ENCODE measurements at places on chromosomes 16 and 17.

- DNase-seq: no peak
Observed at GRCh38 chr16:65704866-65705265, 583.0 kb upstream of the CDH11 start.

DNA sequence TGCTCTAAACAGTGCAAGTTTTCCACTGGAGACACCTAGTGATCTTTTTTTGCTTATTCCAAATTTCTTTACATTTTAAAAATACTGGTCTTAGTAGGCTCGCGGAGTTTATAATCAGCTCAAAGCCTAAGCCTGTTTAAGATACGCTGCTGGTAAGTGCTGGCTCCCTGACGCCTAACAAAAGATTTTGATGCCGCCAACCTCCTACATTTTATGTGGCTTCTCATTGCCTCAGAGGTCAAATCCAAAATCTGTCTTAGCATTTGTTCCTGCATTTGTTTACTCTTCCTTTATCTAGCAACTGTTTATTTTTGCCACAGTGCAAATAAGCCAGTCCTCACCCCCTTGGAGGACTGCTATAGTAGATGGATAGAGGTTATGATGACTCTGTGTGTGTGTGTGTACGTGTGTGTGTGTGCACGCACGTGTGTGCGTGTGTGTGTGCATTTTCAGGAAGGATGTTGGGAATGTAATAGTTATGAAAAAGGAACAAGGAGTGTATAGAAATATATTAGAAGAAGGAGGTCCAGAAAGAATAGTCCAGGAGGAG is 24.8 kb downstream of the HS3ST3B1 start:
- no peak for DNase-seq

DNA sequence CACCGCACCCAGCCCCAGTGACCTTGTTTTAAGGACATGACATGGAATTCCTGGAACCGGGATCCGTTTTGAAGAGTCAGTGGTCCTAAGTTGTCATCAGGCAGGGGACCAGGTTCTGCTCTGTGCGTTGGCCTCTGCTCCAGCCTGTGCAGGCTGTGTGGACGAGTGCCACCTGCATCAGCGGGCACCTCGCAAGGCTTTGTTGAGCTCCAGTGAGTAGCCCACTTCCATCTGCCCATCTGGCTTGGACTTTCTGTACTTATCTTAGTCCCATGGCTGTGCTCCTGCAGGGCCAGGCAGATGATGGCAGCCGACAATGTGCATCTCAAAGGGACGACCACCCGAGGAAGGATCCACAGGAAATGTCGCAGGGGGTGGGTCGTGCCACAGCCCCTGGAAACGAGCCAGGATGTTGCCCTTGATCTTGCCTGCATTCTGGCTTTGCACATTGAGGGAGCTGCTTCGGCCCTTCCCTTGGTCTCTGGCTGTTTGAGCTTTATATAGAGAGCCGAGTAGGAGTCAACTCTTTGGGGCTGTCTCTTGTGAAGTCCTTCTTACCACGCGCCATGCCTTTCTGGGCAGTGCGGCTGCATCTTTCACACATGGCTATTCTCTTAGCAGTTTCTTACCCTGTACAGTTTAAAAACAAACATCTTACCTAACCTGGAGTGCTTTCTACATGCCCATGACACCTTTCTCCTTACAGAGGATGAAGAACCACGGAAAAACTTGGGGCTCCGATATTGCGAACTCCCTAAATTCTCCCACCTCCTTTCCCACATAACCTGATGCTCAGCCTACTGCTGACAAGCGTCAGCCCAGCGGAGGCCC is 18.3 kb downstream of the KIAA0513 start:
- DNase-seq: no peak

- DNase-seq: no peak
Observed at GRCh38 chr16:89401641-89402445, 88.5 kb downstream of the ANKRD11 start.

- DNase-seq: no peak
Observed at GRCh38 chr16:54490112-54490488, 203.5 kb upstream of the IRX3 start.

- DNase-seq: no peak
Observed at GRCh38 chr16:3946604-3947180, 66.2 kb upstream of the CREBBP start.

DNA sequence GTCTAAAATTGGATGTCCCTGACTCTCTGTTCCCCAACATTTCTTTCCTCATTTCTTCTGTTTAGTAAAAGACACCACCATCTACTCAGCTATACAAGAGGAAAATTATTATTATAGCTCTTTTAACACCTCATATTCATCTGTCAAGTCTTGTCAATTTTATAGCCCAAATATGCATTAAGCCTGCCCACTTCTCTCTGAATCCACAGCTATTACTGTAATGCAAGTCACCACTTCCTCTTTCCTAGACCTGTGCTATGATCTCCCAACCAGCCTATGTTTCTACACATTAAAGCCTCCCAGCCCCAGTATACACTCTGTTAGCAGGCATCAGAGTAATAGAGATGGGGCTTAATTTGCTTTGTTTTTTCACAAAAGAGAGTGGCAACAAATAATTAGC is 252.9 kb downstream of the GRIN2A start:
- DNase-seq: no peak

DNA sequence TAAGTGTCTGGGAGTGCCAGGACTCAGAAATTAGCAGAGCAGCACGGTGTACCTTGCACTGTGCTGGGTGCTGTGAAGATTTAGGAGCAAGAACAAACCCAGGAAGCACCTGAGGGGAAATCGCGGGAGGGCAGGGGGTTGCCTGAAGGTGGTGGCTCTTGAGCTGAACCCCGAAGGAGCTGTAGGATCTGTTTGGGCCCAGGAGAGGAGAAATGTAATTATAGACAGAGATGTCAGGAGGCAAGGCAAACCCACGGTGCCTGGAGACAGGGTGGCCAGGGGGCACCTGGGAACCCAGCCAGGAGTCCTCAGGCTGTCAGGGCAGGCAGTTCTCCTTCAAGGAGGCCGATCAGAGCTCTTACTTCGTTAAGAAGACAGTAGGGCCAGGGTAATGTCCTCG is 109.1 kb downstream of the C16orf78 start:
- no peak for DNase-seq

GRCh38 chr16:84714028-84714427 is 14.2 kb downstream of the USP10 start:
- DNase-seq: no peak

- no peak for DNase-seq
Observed at GRCh38 chr16:49342336-49343265, 31.0 kb upstream of the C16orf78 start.

DNA sequence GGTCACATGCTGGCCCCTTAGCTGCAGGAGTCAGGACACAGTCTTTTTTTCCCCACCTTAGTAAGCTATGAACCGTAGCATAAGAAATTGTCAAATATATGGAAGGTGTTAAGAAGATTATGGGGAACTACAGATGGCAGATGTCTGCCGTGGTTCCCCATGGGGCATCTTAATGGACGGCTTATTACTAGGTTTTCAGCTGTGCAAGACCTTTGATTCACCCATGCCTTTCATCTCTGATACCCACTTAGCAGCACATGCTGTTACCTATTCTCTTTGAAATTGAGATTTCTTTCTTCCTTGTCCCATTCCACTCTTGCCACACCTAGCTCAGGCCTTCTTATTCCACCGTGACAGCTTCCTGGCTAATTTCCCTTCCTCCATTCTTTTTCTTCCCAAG is 70.7 kb downstream of the RPTOR start:
- DNase-seq: no peak

DNA sequence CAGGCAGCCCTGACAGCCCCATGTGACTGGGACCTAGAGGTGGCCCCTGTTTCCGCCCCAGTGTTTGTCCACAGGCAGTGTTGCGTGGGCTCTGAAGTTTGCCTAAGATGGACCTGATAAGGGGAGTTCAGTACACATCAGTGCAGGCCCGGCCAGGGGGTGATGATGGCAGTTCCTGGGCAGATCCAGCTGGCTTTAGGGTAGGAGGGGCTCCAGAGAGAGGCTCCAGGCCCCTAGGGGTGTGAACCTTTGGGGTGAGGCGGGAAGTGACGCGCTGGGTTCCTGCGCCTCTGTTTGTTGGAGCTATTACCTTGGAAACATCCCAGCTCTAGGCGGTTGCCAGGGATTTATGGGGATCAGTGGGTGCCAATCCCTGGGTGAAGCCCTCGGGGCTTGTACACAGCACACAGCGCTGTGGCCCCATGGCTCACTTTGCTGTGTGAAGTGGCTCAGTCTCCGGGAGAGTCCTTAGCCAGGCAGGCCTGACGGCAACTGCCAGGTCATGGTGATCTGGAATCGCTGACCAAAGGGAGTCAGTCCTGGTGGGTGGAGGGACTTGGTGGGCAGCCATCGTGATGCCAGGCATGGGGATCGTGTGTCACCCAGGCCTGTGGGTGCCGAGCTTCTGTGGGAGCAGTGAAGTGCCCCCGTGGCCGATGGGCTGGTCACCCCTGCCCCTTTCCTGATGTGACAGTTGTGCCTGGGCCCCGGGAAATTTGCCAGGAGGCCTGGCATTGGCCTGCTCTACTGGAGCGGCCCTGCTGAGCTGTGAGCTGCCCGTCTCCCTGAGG is 146.1 kb downstream of the SEC14L1 start:
- no peak for DNase-seq

- no peak for DNase-seq
Observed at GRCh38 chr17:38761612-38762011, 9.1 kb downstream of the PSMB3 start.
